ENCODE measurements at places on chromosomes 16 and 17. TPM values are rescaled to one million over a fixed set of nuclear protein-coding genes. Genes with fewer than 3 reads are reported as not detected.
A peak's percentile ranks its signal among the peaks of the same experiment; 100 is the strongest.

GRCh38 chr17:72594248-72594647, 473.4 kb downstream of the SOX9 start:
- DNase-seq, result no peak

DNA sequence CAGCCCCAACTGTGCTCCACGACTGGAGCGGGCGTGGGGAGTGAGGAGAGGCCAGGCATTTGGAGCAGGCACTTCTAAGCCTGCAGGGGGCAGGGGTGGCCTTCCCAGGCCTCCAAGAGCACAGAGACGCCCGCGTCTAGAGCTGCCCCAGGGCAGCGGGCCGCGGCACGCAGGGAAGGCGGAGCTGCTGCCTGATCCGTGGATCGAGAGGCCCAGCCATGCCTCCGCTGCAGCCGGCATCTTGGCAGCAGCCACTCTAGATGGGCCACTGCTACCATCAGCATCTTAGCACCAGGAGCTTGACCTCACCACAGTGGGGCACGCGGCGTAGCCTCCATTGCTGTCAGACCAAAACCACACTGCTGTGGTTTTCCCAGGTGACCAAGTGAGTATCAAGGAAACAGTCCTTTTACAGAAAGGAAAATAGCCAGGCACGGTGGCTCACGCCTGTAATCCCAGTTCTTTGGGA, 20.4 kb upstream of the WDR45B start:
- no peak for DNase-seq

- DNase-seq, result no peak
These were observed 132.2 kb upstream of the HS3ST2 start for GRCh38 chr16:22681554-22682291.

- DNase-seq, result no peak
These were observed 40.5 kb upstream of the KLHDC4 start for GRCh38 chr16:87806261-87806640.

- no peak for DNase-seq
These were observed 68.5 kb downstream of the CLEC16A start for GRCh38 chr16:11012841-11013240.

GRCh38 chr17:67602974-67603373, 114.8 kb upstream of the NOL11 start:
- DNase-seq, result no peak

DNA sequence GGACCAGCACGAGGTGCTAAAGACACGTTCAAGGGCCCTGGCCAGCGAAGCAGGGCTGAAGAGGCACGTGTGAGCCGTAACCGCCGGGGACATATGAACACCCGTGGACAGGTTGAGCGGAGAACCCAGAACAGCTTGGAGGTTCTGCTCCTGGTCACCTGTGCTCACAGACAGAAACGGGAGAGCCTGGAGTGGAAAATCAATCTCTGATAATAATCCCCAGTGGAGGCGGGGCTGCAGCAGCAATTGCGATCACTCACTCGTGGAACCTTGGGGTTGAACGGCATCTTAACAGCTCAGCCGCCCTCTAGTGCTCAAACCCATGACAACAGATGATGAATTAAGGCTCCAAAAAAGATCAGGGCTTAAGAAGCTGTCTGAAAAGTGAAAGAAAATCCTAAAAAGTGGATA, 25.6 kb downstream of the WIPI1 start:
- no peak for DNase-seq

DNA sequence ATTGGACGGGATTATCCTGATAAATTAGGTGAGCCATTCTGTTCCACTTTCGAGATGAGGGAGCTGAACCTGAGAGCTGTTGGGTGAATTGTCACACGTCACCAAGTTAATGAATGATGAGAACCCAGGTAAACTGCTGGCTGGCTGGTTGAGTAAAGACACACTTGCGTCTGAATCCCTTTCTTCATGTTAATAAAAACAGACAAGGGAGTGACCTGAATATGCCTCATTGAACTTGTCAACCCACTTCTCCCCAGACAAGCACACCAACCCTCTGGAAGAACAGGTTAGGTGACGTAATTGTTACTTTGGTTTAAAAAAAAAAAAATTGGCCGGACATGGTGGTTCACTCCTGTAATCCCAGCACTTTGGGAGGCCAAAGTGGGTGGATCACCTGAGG, 400.9 kb upstream of the CDH5 start:
- no peak for DNase-seq

DNA sequence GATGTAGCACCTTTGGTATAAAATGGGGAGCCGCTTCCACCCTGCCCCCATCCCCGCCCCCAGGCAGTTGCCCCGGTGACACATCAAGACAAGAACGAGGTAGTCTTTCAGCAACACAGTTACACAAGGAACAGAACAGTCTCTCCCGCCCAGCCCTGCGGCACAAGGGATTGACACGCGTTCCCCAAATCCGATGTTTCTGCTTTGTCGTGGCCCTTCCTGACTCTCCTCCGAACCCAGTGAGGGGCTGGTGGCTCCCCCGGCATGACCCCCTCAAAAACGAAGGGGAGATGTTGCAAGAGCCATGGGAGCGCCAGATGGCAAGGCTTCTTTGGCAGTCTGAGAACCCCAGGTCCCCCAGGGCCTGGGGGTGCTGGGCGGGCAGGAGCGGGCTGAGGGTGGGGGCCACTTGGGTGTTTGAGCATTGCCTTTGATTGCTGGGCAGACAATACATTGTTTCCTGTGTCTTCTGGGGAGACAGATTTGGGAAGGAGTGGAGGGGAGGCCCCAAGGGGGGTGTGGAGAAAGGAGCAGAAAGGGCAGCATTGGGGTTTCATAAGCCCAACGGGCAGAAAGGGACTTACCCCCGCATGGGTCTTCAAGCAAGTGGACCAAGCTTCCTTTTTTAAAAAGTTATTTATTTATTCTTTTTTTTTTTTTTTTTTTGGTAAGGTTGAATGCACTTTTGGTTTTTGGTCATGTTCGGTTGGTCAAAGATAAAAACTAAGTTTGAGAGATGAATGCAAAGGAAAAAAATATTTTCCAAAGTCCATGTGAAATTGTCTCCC, 16.6 kb downstream of the COL1A1 start:
- DNase-seq, result no peak

- no peak for DNase-seq
These were observed 43.6 kb downstream of the RPA1 start for GRCh38 chr17:1873418-1873817.

- no peak for DNase-seq
These were observed 109.0 kb upstream of the FAM20A start for GRCh38 chr17:68710035-68710780.

- no peak for DNase-seq
These were observed 19.4 kb downstream of the SCPEP1 start for GRCh38 chr17:56997313-56997712.

DNA sequence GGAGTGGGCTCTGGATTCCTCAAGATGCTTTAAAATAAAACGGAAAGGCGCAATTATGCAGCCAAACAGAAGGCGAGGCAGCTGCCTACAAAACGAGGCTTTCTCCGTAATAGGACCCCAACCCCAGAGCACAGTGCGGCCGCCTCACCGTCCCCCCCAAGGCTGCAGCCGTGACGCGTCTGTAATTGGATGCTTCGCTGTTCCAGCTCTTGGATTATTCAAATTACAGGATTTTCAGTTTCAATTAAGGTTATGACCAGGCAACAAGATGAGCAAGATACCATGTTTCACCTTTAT, 37.3 kb upstream of the ABR start:
- no peak for DNase-seq

DNA sequence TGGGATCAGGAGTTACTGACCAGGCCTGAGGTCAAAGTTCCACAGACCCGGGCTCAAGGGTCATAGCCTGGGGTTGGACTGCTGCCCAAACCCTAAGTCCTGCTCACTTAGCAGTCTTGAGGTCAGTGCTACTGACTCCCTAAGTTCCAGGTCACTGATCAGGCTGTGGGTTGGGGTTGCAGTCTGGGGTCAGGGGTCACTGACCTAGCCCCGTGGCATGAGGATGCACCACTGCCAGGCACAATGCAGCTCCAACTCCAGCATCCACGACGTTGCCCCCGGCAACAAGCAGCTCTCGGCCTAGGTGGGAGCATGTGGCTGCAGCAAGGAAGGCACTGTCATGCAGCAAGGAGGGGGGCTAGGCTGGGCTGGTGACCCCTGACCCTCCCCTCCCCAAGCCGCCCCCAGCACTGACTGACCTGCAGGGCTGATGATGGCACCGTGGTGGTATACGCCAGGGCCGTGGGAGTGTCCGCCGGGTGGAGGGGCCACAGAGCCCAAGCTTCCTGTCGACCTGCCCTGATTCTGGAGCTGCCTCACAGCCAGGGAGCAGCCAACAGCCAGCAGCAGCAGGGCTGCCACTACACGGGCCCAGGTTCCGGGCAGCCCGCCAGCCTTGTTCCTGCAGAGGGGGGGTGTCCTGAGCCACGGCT, 1.1 kb downstream of the GGT6 start:
- DNase-seq, result no peak

- DNase-seq, result no peak
These were observed 285.8 kb upstream of the DYNLRB2 start for GRCh38 chr16:80254970-80255369.

- no peak for DNase-seq
These were observed 40.8 kb downstream of the MRTFB start for GRCh38 chr16:14111713-14112538.

DNA sequence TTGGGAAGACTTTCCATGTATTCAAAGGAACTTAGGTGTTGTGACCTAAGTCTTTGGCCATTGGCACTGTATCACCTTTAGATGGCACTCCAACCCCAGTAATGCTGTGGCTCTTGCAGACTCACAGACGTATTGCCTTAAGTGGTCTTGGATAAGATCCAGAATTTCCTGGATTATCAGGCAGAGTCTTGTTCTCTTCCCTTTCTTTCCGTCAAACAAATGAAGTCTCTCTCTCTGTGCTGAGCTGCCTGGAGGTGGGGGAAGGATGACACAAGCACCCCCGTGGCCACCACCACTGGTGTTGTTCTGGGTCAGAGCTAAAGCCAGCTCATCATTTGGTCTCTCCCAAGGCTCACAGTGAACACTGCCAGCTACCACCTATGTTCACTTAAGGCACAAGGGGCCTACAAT, 789.9 kb upstream of the KIF2B start:
- DNase-seq, result peak; percentile 82

DNA sequence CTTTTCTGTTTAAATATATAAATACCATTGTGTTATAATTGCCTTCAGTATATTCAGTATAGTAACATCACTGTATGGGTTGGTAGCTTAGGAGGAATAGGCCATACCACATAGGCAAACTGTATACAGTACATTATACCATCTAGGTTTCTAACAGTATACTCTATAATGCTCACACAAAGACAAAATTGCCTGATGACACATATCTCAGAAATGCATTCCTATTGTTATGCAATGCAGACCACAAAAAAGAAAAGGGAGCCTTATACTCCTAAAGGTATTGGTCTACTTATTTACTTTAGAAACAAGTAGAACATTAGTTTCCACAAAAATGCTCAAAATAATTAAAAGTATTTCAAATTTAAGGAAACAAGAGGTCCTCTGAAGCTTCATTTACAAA, 47.9 kb downstream of the SETD6 start:
- DNase-seq, result no peak

GRCh38 chr16:3007957-3008689, 4.6 kb upstream of the CLDN9 start:
- no peak for DNase-seq

- DNase-seq, result no peak
These were observed 7.5 kb downstream of the LDHD start for GRCh38 chr16:75108792-75109731.

GRCh38 chr16:87311387-87311786, 5.8 kb downstream of the C16orf95 start:
- DNase-seq, result no peak

Gene CACNA1H
- 0.15 TPM for total RNA-seq

Gene GNAO1
- total RNA-seq, result not detected

Gene STX8
- total RNA-seq, result 81.6 TPM

Gene SLC9A5
- 2.3 TPM for total RNA-seq

Gene CAMTA2
- 35.1 TPM for total RNA-seq

Gene ACSM2A
- total RNA-seq, result not detected

Gene C17orf67
- 1.2 TPM for total RNA-seq

Gene ACSM5
- not detected for total RNA-seq

Gene GAS2L2
- not detected for total RNA-seq

Gene NPIPB6
- total RNA-seq, result not detected

Gene TP53TG3C
- not detected for total RNA-seq

Gene ZNF423
- 1.8 TPM for total RNA-seq

Gene IL34
- 3.1 TPM for total RNA-seq

Measured in glomerular endothelial cell (primary cell).